HS-5 (cell line): ENCODE measurements at places on chromosomes 16 and 17.
A peak's percentile ranks its signal among the peaks of the same experiment; 100 is the strongest.

DNA sequence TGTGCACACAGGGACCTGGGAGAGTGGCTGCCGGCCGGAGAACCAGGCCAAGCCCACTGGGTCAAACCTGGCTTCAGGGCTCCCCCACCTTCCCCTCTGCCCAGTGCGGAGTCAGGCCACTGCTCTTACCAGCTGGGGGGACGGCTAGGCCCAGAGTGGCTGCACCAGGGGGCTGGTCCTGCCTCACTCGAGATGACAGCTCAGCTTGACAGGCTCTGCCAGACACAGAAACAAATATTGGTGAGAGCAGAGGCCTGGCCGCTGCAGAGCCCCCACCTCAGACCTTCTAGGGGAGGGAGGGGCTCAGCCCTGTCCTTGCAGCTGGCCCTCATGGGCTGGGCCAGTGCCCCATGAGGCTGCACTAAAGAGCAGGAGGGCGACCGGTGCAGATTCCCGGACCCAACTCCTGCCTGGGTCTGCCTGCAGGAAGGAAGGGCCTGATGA lies 4.5 kb downstream of the NUDT16L1 start:
- DNase-seq = no peak

GRCh38 chr17:10574324-10574723 lies 24.9 kb upstream of the MYH2 start:
- DNase-seq = no peak

- DNase-seq = no peak
These were observed 7.5 kb downstream of the SLC13A2 start for GRCh38 chr17:28480799-28481571.

GRCh38 chr16:8253718-8254117 lies 336.6 kb downstream of the TMEM114 start:
- no peak for DNase-seq

GRCh38 chr17:46046957-46047356 lies 47.9 kb downstream of the STH start:
- DNase-seq = no peak

DNA sequence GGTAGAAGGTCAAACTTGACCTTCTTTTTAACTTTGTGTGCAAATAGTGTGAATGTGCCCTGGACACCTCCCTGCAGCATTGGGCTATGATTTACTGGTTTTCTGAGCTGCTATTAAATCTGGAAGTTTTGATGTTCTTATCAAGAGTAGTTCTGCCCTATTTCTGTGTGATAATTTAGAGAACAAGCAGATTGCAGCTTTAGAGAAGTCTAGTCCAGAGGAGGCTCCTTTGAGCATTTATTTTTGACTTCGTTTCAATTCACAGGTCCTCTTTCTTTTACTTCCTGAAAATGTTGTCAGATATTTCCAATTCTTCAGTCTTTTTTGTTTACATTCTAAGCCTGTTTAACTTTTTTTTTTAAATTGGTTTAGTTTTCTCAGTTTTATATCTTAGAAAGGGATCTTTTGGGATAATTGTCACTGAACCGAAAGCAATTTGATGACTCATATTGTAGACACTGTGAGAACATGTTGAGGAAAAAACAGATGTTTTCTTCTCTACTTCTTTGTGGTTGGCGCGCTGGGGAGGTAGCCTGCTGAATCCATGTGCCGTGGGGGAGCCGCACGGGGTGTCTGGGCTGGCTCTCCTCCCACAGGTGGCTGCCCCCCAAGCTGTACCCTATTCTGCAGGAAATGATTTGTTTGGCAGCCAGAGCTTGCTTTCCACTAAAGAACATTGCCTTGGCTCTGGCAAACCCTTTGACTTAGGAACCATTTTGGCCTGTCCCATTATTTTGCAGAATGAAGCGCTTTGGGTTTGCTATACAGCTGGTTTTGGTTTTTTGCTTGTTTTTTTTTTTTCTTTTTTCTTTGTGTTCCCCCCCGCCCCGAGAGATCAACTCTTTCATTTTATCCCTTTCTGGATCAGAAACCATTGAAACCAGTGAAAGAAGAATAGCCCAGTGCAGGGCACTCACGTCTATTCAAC lies 53.4 kb downstream of the MFSD11 start:
- DNase-seq = peak; percentile 28

GRCh38 chr17:44005527-44006271 lies 1.3 kb downstream of the NAGS start:
- DNase-seq = no peak

DNA sequence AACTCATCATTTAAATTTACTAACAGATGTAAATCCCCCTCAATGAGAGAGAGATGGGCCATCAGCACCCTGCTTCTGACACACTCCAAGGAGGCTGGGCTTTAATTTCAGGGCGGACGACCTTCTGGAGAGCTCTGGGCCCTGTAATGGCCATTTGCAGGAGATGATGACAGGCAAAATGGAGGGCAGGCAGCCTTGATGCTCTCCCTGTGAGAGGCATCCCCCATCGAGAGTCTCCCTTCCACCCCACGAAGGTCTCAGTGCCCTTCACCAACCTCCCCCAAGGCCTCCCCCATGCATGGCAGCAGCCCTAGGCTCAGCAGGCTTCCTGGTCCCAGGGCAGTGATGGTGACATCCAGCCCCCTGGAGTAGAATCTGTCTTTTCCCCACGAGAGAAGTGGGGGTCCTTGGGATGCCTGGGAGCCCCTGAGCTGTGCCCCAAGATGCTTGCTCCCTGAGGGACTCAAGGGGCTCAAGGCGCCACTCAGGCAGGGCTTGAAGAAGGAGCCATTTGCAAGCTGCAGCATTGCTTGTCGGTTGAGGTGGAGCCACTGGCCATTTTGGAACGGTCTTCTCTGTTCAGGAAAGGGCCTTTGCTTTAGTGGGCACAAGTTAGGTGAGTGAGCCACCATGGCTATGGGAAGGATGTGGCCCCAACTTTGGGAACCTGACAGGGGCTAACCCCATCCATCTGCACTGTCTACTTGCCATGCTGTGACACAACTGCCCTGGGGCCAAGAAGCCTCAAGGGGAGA lies 82.6 kb downstream of the C16orf78 start:
- no peak for DNase-seq

GRCh38 chr16:88448461-88449266 lies 4.4 kb upstream of the ZFPM1 start:
- DNase-seq = no peak

DNA sequence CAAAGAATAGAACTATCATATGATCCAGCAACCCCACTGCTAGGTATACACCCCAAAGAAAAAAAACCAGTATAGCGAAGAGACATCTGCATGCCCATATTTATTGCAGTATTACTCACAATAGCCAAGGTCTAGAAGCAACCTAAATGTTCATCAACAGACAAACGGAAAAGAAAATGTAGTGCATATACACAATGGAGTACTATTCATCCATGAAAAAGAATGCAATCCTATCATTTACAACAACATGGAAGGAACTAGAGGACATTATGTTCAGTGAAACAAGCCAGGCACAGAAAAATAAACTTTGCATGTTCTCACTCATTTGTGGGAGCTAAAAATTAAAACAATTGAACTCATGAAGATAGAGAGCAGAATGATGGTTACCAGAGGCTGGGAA lies 55.3 kb downstream of the WDR59 start:
- DNase-seq = no peak

DNA sequence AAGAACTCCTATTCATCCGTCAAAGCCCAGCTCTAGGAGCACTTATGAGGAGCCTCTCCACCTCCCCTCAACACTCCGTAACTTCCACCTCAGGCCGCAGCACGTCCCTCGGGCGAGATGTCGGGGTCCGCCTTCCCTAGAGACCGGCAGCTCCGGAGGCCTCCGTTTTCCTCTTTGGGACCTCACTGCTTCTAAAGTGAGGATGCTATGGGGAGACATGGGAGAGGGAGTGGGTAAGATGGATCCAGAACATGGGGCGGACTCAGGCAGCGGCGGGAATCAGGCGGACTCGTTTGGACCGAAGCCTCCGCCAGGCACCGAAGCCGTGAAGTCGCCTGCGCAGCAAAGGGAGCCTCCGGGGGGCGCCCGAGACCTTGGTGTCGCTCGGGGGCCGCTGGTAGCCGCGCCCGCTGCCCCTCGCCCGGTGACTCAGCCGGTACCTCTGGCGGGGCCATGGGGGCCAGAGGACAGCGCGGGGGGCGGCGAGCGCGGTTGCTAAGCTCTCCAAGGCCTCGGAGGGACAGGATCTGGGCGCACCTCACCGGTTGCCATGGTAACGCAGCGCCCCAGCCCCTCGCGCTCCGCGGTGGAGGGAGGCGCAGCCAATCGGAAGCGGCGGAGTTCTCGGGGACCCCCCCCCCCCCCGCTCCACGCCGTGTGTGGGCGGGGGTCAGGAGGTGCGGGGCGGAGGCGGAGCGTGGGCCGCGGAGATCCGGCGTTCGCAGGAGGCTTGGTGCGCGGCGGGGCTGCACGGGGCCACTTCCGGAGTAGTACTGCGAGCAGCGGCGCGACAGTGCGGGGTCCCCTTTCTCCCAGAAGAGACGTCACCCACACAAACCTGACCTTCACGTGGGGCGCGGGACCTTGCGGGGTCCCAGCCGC lies 1.3 kb upstream of the HIC1 start:
- DNase-seq = no peak

DNA sequence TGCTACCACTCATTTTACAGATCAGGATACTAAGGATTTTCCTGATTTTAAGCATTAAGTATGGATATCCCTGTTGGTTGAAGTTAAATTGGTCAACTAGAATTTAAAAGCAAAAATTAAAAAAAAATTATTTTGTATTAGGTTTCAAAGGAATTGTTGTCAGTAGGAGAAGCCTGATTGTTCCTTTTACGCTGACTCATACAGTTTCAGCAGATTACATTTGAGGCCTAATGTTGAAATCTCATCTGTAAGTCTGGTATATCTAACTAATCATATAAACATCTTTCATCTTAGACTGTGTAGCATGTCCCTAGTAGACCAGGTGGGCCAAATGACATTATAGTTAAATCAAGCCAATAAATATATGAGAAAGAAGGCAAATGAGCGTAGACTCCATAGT lies 83.5 kb downstream of the FTO start:
- no peak for DNase-seq

- DNase-seq = no peak
These were observed 719.7 kb upstream of the CDH8 start for GRCh38 chr16:62755938-62756337.

DNA sequence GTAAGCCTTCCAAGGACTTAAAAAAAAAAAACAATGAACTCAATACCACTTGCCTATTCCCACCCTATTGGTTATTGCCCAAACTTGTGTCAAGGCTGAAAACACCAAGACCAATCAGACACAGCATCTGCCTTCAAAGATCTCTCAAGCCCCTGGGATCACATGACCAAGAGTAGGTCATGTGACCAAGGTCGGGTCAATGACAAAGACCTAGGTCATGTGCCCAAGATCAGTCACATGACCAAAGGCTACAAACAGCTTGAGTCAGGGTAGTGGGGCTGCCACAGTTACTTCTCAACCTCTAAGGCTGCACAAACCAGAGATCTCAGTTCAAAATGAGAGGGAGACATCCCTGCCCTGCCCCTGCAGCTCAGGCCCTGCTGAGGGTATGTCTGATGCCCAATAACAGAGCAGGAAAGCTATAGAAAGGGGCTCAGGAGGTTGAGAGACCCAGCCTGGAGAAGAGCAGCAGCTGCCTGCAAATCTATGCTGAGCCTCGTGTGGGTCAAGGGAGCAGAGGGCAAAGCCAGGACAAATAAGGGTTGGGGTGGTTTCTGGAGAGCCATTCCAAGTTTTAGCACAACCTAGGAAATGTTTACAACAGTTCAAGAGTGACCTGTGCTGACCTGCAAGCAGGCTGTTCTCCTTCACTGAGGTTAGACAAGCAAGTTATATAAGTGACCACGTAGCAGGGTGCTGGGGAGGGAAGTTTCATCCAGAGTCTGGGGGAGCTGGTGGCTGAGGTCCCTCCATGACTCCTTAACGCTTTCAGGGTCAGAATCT lies 48.8 kb downstream of the PIMREG start:
- no peak for DNase-seq

GRCh38 chr17:67829331-67829730 lies 4.0 kb downstream of the BPTF start:
- no peak for DNase-seq

DNA sequence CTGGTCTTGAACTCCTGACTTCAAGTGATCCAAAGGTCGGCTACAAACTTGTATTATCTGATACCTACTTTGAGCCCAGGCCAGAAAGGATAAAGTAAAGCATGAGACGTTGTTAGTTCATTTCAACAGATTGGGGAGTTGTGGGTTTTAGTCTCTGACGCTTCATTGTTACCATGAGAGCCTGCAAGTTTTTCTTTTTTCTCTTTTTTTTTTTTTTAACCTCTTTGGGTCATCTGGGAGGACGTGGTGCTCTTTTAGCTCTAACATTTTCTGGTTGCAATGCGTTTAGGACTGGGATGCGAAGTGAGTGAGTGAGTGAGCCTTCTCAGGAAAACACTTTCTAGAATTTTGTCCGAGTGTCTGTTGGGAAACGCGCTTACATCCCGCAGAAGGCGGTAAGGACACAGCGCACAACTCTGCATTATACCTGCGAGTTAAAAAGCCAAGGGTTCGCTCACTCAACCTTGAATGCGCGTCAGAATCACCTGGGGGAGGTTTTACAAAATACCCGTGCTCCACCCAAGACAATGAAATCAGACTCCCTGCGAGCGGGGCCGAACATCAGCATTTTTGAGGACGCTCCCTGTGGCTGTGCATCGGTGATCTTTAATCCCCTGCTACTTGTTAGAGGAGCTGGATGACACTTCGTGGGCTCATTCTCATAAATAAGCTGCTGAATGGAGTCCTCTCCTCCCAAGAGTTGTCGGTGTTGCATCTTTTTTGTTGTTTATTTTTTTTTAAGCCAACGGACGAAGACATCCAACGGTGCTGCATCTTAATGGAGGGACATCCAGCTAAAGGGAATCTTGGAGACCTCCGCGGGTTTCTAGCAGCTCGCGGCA lies 629 bp upstream of the RNF135 start:
- DNase-seq = no peak

- DNase-seq = no peak
These were observed 600.6 kb upstream of the CDH11 start for GRCh38 chr16:65722429-65722828.

- DNase-seq = no peak
These were observed 45.4 kb downstream of the SEC14L1 start for GRCh38 chr17:77186141-77186604.

- no peak for DNase-seq
These were observed 517.6 kb downstream of the MAF start for GRCh38 chr16:79082970-79083369.

- DNase-seq = no peak
These were observed 544.6 kb downstream of the CDH13 start for GRCh38 chr16:83171396-83171795.
